NCI-H1417 (cell line): ENCODE measurements at places on chromosomes 7 and 10.

DNA sequence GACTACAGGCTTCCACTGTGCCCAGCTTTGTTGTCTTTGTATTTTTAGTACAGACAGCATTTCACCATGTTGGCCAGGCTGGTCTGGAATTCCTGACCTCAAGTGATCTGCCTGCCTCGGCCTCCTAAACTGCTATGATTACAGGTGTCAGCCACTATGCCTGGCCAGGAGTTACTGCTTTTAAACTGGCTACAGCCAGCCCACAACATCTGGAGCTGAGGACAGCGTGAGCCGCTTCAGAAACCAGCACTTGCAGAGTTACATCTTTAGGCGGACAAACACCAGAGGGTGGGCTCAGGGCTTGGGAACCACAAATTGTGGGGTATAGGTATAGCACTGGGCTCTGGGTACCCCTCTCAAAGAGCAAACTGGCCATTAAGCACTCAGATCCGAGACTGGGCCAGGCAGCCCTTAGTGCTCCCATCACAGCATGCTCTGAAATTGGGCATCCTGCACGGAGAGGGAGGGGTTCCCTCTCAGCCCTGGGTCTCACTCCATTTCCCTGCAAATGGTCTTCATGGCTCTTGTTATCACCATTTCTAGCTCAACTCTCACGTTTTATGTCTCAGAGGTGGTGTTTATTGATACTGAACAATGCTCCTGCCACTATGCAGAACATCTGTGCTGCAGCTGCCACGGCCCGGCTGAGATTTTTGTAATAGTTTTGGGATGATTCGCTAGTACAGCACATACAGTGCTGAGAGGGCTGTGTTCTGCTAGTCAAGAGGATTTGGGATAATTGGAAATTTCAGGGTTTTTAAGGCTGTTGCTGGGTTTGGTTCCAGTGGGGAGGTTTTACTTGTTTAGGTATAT, 146.4 kb upstream of the LYZL2 start:
- no peak for DNase-seq

- peak; percentile 33 for DNase-seq
Measured at GRCh38 chr10:77887631-77888355, 38.8 kb downstream of the DLG5 start.

GRCh38 chr10:77686096-77686495, 48.5 kb upstream of the KCNMA1 start:
- DNase-seq, result peak; percentile 75

- no peak for DNase-seq
Measured at GRCh38 chr10:127151541-127151940, 44.9 kb downstream of the INSYN2A start.

GRCh38 chr7:141975806-141976523, 2.4 kb upstream of the TAS2R38 start:
- peak; percentile 86 for DNase-seq

- DNase-seq, result peak; percentile 66
Measured at GRCh38 chr10:97234400-97234799, 48.6 kb upstream of the SLIT1 start.

DNA sequence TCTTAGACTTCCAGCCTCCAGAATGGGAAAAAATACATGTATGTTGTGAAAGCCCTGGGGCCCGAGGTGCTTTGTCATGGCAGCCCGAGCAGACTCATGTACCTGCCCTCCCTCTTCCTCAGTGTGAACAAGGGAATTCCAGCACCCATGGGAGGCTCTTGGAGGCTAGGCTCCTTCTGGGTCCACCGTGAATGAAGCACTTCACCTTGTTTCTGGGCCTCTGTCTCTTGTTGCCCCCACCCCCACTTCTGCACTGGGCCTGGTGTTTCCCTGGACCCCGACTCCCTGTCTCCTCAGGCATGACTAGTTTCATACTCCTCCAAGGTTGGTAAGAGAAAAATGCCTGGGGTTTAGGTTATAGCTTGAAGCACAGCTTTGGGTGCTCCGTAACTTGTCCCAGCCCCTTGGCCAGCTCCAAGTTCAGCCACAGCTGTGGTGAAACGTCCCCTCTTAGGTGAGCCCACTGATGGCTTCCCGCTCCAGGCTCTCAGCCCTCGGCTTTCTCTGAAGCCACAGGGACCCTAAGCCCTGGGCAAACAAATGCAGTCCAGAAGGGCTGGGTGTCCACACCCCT, 30.2 kb upstream of the ARHGAP22 start:
- DNase-seq, result no peak

GRCh38 chr7:133290676-133291333, 37.9 kb downstream of the EXOC4 start:
- no peak for DNase-seq

GRCh38 chr7:88599528-88599927, 160.0 kb upstream of the ZNF804B start:
- DNase-seq, result no peak

DNA sequence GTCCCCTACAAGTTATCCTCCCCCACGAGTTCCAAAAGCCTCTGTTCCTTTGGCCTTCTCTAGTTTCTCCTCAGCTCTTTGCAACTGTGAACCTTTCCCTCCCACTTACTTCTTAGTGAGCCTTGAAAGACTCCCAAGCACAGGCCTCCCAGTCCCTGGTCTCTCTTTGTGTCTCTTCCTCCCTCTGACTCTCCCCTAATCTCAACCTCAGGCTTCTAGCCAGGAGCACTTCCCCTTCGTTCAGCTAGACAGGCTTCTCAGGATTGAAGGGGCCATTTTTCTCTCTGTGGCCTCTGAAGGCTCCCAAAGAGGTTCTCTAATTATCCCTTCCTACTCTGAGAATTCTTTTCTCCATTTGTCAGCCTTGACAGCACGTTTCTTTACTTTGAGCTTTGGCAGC, 50.2 kb upstream of the PHYHIPL start:
- DNase-seq, result no peak

GRCh38 chr10:17607603-17608332, 9.4 kb downstream of the HACD1 start:
- peak; percentile 7 for DNase-seq

- DNase-seq, result no peak
Measured at GRCh38 chr7:139992353-139993044, 70.3 kb downstream of the PARP12 start.

GRCh38 chr7:39271402-39271801, 293.7 kb downstream of the POU6F2 start:
- DNase-seq, result peak; percentile 89

- no peak for DNase-seq
Measured at GRCh38 chr10:29210266-29210868, 78.5 kb upstream of the LYZL1 start.

DNA sequence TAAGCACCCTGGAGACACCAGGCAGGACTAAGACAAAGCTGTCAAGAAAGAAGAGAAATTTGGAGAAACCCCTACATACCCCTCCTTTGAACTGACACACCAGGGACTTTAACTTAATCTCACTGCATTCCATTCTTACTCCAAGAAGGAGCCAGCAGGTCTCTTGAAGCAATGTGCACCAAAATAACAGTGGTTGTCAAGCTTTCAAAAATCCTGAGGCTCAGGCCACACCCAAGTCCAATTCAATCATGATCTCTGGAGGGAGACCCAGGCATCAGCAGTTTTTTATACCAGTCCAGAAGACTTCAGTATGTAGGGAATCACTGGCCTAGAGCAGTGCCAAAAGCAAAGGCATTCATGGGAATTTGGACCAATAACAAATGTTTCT, 6.8 kb downstream of the SLC25A13 start:
- no peak for DNase-seq

GRCh38 chr7:139771001-139771956, 6.5 kb downstream of the HIPK2 start:
- DNase-seq, result no peak

GRCh38 chr10:90960355-90960814, 39.5 kb upstream of the ANKRD1 start:
- DNase-seq, result no peak

GRCh38 chr7:124113045-124113444, 80.2 kb upstream of the TMEM229A start:
- no peak for DNase-seq

DNA sequence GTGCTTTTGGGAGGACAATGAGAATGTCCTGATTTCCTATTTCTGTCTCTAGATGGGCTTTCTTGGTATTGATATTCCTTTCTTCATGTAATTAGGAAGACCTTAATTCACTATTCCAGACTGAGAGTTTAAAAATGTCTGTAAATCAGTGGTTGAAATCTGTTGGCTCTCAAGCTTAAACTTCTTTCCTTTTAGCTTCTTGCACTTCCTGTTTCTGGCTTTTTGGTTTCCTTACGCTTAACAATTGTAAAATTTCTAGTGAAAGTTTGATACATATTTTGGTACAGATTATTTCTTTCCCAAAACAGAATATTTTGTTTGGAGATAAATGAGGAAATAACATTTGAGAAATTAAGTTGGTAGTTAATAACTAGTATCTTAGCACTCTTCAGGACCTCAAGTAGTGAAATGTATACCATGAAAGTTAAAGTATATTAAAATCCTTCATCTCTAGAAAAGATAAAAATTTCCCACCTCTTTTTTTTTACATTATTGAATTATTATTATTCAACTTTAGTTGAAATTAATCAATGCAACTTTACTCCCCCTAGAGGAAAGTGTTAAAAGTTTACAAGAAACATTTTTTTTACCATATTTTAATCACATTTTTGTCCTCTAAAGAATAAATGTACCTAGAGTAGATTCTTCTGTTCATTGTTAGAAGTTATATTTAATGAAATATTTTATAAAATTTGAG, 137.2 kb downstream of the PHTF2 start:
- no peak for DNase-seq

DNA sequence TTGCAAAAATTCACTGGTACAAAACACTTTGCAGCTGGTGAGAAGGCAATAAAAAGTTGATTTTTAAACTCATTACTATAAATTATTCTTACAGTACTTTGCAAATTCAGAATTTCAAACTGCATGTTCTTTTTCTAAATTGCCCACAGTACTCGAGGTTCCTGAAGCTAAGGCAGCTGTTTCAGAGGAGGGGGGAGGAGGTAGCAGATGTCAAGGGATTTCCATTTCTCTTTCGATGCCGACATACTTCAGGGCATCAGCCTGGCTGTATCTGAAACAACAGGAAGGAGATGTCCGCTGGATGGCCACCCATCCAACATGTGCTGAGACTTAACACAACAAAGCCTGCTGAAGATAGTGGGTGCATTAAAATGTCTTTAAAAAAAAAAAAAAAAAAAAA, 76.7 kb downstream of the EZH2 start:
- no peak for DNase-seq

GRCh38 chr7:110803602-110804143, 287.3 kb upstream of the LRRN3 start:
- DNase-seq, result no peak

- no peak for DNase-seq
Measured at GRCh38 chr7:33836797-33837355, 68.5 kb upstream of the BMPER start.

DNA sequence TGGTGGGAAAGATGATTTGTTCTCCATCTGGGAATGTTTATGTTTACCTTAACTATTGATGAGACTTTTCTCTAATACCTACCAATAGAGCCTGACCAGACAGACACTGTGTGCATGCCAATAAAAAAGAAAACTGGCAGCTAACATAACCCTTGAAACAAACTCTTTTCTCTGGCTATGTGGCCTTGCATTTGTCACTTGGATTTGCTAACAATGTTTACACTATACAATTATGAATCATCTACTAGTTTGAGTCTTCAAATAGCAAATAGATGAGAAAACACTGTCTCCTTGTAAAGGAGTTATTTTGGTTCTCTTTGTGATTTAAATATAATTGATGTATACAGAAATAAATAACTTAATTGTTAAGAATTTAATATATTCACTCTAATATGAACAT, 273.1 kb downstream of the SEMA3D start:
- DNase-seq, result no peak

GRCh38 chr10:62352356-62352970, 21.7 kb upstream of the ZNF365 start:
- no peak for DNase-seq

GRCh38 chr7:121406944-121407343, 10.8 kb upstream of the FAM3C start:
- DNase-seq, result no peak

GRCh38 chr7:152590481-152590880, 85.5 kb downstream of the XRCC2 start:
- DNase-seq, result no peak

GRCh38 chr7:121766676-121767075, 106.3 kb upstream of the PTPRZ1 start:
- DNase-seq, result no peak

DNA sequence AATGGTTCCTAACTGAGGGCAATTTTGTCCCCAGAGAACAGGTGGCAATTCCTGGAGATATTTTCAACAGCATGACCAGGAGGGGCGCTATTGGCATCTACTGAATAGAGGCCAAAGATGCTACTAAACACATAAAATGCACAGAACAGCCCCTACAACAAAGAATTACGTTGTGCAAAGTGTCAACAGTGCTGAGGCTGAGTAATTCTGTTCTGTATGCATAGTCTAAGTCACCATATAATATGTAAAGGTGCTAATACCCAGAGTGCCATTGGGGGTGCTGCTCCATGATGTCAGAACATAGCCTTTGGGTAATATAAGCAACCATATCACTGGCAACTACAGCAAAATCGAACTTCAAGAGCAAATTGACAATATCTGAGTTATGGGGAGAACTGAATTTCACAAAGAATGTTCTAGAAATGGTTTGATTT, 213.3 kb upstream of the PHYHIPL start:
- DNase-seq, result no peak

- DNase-seq, result no peak
Measured at GRCh38 chr10:130111852-130112180, 1.2 kb upstream of the C10orf143 start.

DNA sequence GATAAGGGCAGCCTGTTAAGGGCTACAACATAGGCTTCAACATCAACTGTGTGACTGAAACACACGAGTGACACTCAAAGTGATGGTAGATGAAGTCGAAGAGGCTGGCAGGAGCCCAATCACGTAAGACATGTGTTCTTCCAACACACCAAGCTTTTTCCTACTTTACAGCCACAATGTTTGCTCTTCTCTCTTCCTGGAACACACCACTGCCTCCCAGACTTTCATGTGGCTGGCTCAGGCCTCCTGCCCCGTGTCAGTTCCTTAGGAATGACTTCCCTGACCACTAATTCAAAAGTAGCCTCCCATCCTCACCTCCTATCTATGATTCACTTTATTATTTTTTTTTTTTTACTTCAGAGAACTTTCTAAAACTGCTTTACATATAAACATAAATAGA, 209.2 kb downstream of the GPAM start:
- no peak for DNase-seq

DNA sequence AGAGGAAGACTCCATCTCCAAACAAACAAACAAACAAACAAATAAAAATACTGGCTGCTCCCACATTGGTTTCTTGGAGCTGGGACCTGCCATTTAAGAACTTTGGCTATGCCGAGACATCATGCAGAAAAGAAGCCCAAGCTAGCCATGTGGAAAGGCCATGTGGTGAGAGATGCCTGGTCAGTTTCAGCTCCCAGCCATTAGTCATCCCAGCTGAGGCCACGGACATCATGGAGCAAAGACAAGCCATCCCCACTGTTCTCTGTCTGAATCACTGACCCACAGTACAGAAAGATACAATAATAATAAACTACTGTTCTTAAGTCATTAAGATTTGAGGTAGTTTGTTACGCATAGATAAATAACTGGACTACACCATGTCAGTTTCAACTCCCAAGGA, 70.0 kb upstream of the PCBD1 start:
- no peak for DNase-seq

GRCh38 chr7:131836733-131837132, 280.3 kb upstream of the PODXL start:
- DNase-seq, result no peak
